ENCODE measurements at places on chromosomes 2 and 18.

DNA sequence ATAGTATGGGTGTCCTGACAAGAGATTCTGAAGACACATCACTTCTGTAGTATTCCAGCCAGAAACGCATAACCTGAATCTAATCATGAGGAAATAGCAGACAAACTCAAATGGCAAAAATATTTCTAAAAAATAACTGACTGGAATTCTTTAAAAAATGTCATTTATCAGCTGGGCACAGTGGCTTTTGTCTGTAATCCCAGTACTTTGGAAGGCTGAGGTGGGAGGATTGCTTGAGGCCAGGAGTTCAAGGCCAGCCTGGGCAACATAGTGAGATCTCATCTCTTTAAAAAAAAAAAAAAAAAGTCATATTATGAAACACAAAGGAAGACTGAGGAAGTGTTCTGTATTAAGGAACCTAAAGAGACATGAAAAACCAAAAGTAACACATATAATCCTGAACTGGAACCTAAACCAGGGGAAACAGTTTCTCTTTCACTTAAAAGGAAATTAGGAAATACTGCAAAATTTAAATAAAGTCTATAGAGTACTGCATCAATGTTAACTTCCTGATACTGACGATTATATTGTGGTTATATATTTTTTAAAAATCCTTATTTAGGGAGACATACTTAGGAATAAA is 29.9 kb downstream of the SESTD1 start:
- no peak for DNase-seq

GRCh38 chr18:8882632-8883408 is 177.5 kb downstream of the MTCL1 start:
- DNase-seq, result peak; percentile 7

- no peak for DNase-seq
Observed at GRCh38 chr18:34928754-34929335, 112.4 kb upstream of the MAPRE2 start.

GRCh38 chr2:214934006-214934405 is 124.5 kb upstream of the BARD1 start:
- no peak for DNase-seq

GRCh38 chr2:55017880-55018279 is 32.4 kb downstream of the RTN4 start:
- DNase-seq, result no peak

DNA sequence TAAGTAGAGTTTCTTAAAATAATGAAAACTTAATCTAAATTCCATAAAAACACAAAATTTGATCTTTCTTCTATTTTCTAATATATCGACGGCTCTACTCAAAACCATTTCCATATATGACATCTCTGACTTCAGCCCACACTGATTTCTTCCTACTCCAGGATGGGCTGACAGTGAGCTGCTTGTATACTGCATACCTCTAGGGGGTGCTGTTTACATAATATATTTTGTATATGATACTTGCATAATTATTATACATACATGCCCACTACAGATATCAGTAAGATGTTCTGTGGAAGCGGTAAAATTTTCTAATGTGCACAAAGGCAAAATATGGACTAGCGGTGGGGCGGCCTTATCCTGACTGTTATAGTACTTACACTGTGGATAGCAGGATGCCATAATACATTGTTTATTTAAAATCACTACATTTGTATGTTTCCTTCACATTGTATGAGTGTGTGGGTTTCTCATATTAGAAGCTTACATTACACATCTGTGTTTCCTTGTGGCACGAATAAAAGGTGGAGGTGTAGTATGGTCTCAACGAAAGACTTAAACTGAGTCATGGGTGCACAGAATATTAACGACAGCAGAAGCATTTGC is 66.1 kb upstream of the NXPH2 start:
- peak; percentile 20 for DNase-seq

GRCh38 chr2:85378257-85378656 is 23.7 kb downstream of the ELMOD3 start:
- no peak for DNase-seq

DNA sequence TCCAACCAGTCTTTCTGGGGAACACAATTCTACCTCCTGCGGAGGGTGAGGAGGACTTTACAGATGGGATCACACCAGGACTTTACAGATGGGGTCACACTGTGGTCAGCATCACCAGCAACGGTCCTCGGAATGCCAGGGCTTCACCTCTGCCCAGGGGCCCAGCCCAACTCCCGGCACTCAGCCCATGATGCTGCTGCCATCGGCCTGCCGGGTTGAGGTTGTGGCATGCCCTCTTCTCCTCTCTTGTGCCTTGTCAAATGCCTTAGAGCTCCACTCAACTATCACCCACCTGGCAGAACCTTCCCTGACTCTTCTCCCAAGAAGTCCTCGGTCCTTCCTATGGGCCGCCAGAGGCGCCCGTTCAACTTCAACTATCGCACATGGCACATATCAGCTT is 166.7 kb downstream of the CTIF start:
- DNase-seq, result no peak

DNA sequence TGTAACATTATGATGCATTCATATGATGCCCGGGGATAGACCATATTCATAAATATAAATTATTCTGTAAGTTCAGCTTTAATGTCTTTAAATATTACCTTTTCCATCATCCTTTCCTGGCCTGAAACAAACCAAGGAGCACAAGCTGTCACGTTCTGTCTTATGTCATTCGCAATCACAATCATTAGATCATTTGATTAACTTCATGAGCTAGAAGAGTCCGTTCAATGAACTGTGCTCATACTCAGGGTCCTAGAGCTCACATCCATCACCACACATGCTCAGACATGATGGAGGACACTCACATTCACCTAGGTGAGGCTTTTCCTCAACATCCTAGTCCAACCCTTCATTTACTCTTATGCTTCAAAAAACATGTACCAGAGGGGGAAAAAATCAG is 599.0 kb upstream of the ID2 start:
- DNase-seq, result no peak

GRCh38 chr2:198106621-198107385 is 302.4 kb downstream of the PLCL1 start:
- no peak for DNase-seq

DNA sequence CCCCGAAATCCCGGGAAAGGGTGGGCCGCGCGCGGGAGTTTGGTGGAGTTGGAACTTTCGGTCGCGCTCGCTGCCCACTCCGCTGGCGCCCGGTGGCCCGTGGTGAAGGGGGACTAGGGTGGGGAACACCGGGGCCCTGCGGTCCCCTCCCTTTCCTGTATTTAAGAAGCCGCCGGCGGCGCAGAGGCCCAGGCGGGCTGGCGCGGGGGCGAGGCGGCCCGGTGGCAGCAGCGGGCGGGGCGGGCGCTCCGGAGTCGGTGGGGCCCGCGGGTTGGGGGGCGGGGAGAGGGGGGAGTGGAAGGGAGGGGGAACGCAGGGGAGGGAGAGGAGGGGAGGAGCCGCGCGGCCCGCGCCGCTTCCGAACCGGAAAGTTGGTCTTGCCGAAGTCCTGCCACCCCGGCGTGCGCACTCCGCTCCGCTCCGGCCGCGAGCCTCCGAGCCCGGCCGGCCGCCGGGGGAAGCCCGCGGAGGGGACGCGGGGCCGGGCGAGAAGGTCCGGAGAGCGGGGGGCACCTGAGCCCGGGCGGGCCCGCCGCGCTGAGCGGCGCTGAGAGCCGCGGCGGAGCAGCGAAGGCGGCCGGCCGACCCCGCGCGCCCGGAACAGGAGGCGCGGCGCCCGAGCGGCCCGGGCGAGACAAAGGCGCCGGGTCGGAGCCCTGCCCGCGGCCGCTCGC is 425 bp upstream of the SALL3 start:
- DNase-seq, result no peak

DNA sequence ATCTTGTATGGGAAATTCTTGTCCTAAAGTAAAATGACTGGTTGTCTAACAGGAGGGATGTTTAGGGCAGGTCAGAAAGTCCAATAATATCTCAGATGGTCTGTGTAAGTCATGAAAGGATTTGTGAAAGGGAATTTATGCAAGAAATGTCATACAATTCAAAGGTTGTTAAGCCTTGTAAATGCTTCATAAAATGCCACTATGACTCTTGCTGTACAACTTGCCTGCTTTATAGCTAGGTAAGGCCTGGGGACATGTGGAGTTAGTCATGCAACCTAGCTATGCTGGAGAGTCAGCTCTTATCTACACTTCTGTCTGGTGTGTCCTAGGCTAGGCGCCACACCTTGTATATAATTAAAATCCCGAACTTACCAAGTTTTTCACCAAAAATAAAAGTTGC is 36.9 kb upstream of the VWA3B start:
- DNase-seq, result no peak

GRCh38 chr2:177030451-177031105 is 182.0 kb upstream of the HNRNPA3 start:
- no peak for DNase-seq

DNA sequence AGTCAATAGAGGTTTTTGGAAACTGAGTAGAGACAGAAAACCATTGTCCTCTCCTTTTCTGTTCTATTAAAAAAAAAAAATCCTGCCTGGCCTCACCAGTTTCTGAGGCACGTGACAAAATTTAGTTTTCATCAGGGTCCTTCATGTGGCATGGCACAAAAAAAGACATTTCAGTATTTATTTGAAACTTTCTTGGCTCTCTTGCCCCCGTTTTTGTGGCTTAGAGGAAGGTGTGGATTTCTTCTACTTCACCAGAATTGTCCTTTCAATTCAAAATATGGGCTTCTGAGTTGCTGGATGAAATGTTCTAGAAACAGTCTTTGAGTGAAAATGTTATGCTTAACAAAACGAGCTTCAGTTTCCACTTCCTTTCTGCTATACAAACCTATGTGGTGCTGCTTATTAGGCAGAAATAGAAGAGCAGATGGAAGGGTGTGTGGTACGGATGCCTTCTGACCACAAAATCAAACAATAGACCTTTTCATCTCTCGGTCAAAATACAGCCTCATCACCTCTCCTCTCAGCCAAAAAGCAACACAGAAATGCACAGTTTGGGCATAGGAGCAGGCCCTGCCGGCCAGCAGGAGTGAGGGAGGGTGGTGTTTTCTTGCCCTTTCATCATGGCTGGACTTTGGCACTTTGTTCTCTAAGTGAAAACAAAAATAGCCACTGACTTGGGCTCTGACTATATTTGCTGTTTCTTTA is 89.2 kb downstream of the SH3RF3 start:
- peak; percentile 52 for DNase-seq

DNA sequence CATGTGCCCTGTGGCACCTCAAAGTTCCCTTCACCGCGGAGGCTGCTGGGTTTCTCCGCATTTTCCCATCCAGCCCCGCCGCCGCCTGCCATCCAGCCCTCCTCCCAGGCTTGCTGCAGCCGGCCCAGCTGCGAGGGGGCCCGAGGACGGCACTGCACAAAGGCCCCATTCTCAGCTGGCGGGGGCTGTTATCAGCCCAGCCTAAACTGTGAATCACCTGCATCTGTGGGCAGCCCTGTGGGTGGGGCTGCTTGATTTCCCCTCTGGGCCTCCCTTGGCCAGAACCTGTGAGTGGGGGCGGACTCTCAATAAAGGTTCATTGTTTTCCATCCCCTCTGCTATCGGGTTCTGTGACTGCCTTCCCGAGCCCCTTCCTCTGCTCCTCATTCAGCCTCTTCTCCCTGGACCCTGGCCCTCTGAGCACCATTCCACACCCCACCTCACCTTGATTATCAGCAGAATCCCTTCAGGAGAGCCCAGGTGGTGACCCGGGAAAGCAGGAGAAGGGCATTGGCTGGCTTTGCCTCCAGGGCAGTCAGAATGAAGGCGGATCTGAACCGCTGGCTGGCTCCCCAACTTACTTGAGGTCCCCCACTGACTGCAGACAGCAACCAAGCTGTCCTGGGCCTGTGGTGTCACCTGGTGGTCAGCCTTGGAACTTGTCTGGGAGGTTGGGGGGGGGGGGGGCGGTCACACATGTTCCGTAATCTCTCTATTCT is 204.5 kb downstream of the ZFP36L2 start:
- DNase-seq, result no peak

DNA sequence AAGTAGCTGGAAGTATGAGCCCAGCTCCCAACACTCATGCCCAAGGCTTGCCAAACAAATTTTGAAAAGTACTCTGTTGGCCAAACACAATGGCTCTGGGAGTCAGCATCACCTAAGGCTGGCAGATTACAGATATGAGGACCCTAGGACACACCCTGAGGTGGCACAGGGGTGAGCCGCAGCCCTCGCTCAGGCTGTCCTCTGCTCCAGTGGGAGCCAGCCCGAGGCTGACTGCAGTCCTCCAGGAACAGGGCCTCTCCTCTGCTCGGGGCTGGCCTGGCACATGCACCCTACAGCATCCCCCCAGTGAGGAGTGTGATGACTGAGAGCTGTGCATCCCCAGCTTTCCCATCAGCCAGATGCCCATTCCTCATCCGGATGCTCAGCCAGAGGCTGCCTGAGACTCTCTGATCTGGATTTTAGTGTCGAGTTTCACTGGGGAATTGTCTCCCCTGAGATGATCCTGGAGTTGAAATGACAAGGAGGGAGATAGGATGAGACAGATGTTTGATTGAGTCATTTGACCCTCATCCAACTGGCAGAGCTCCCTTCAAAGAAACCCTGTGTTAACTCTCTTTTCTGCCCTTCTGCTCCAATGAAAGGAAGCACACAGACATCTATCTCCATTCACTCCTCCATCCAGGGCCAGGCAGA is 269.3 kb upstream of the NCKAP5 start:
- peak; percentile 71 for DNase-seq

- DNase-seq, result no peak
Observed at GRCh38 chr2:219291394-219291793, 12.2 kb downstream of the DNAJB2 start.

GRCh38 chr2:200616193-200616592 is 30.4 kb downstream of the AOX1 start:
- DNase-seq, result no peak

GRCh38 chr2:151071382-151071781 is 190.3 kb downstream of the RBM43 start:
- peak; percentile 68 for DNase-seq

DNA sequence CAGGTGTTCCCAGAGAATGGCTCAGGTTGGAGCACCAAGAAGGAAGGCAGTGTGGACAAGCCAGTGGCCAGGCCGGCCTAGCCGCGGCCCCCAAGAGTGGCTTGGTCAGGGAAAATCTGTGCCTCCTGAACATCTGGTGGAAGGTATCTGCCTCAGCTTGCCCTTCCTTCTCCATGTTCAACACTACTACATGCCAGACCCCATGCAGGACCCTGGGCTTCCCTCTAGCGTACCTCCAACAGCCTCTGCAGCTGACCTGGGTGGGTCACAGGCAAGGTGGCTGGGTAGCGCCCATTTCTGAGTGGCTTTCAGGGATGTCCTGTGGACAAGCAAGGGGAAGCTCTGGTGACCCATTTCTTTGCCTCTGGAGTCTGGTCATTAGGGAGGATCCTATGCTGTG is 7.7 kb downstream of the WNT10A start:
- DNase-seq, result no peak

DNA sequence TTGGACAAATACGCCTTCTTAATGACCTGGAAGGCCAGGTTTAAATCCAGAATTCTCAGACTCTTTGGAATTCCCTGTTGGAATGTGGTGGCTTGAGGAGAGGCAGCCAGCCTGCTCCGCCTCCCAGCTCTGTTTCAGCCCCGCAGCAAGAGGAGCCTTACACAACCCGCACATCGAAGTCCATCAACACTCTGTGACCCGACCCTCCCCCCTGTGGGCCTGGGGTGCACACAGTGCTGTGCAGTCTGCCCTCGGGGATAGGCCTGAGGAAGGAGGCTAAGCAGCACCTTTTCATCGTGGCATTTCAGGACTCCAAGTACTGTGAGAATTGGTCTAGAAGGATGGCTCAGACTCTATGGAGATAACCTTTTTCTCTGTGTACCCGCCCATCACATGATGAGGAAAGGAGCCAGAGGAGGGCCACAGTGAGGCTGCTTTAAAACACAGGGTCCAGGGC is 73.7 kb downstream of the GREB1L start:
- DNase-seq, result no peak

Data from HCEC 1CT (cell line).